Adipocyte (in vitro differentiated cells): ENCODE measurements at places on chromosomes 6 and 20.

GRCh38 chr20:6515261-6515660, 252.2 kb upstream of the BMP2 start:
- no peak for DNase-seq

- peak; percentile 37 for DNase-seq
Observed at GRCh38 chr6:109772883-109773431, 81.9 kb downstream of the FIG4 start.

DNA sequence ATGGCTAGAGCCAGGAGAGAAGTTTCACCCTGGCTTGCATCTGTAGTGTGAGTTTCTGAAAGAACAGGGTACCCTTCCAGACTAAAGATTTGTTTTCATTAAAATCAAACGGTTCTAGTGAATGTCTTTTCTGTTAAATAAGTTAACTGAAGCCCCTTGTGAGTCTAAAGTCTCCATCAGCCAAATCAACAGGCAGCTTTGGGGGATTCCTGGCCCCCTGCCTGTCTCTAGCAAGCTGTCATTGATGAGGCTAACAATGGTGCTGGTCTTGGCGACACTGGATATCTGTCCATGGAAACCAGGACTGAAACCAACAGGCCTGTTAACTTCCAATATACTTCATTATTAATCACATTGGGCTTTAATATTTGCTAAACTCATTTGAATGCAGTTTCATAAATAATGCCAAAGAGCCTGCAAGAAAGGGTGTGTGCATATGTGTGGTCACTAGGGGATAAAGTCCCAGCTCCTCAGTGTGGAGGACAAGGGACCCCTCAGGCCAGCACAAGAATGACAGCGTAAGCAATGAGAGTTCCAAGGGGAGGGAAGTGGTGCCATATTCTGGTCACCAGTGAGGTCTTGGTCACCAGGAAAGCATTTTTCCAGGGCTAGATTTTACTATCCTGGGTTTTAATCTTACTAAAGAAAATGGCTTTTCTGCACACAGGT, 9.1 kb upstream of the RNF182 start:
- DNase-seq: no peak

GRCh38 chr6:105359419-105360370, 43.2 kb downstream of the PREP start:
- DNase-seq: peak; percentile 91

- DNase-seq: peak; percentile 43
Observed at GRCh38 chr6:20400456-20401204, 1.0 kb upstream of the E2F3 start.

DNA sequence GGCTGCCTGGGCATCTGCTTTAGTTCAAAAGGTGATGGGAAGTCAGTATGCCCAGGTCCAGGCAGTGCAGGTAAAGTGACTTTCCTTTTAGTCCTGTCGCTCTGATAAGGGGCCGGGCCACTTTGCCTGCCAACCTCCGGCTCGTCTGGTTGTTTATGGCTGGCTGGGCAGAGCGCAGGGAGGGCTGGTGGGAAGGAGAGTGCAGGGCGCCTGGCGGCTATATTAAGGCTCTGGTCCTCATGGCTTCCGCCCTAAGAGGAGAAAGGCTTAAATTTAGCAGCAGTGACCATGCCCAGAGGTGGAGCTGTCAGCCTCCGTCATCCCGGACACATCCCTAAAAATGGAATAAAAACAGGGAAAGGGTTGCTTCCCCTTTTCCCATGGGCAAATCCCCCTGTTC, 14.6 kb downstream of the GATA5 start:
- no peak for DNase-seq

- no peak for DNase-seq
Observed at GRCh38 chr6:143023695-143024094, 37.0 kb upstream of the AIG1 start.

DNA sequence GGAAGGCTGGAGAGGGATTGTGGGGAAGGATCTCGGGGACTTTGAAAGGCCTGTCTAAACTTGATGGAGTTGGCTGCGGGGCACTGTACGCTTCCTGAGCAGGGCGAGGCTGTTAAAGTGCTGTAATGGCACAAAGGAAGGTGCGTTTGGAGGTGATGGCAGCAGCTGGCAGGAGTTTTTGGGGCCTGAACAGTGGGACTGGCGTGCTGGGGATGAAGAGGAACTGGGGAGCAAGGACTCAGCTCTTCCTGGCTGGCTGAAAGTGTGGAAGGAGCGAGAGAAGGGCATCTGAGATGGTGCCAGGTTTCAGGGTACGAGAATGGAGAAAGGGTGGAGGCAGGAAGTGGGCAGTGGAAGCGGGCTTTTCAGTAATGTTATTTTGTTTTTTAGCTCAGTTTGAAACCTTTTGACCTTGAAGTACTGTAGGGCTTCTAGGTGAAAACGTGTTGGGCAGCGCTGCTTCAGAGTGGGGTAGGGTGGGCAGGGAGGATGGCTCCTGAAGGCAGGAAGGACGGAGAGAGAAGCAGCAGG, 8.0 kb downstream of the TMEM181 start:
- DNase-seq: no peak

GRCh38 chr20:47676912-47677634, 108.2 kb downstream of the SULF2 start:
- DNase-seq: no peak

DNA sequence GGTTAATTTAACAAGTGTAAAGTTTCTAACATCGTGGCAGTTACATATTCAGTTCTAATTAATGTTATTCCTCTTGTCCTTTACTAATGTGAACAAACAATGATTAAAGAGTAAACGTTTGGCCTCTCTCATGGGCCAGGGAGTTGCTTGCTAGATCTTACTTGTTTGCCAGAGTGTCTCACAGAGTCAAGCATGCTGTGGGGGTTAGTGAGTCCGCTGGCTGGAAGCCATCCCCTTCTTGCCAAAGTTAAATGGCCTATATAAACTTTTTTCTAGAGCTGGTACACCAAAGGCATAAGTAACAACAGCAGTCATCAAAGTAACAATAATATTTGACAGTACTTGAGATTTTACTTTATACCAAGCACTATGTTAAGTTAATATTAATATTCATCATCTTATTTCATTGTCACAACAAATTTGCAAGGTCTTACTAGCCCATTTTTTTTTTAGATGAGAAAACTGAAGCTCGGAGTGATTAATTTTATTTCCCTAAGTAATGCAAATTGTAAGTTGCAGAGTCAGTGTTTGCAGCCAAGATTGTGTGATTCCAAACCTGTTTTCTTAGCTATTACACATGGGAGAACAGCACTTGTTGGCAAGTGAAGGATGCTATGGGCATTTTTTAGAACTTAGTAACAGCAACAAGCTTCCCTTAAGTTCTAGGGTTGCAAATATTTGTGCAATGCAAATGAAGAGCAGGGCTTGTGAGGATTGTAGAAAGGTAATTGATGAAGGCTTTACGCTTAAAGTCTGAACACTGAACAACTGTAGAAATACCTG, 224.5 kb downstream of the RFPL4B start:
- peak; percentile 55 for DNase-seq

DNA sequence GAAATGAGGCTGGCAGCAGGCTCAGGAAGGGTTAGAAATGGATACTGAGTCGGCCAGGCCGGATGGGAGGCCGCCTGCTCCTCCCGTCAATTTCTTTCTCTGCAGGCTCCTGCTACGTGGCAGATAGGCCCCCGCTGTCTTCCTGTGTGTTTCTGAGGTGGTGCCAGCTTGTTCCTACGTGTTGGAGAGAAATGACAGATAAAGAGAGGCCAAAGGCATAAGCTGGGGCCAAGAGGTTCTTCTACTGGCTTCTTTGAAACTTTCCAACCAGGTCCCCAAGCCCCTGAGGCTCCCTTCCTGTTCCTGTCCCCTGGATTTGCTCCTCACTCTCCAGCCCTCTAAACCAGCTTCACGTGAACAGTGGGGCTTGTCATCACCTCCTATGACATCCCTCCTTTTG, 76.8 kb downstream of the TCP11 start:
- DNase-seq: no peak

- no peak for DNase-seq
Observed at GRCh38 chr6:21993841-21994240, 303.0 kb downstream of the PRL start.

- no peak for DNase-seq
Observed at GRCh38 chr20:55054453-55054852, 579.1 kb downstream of the DOK5 start.

DNA sequence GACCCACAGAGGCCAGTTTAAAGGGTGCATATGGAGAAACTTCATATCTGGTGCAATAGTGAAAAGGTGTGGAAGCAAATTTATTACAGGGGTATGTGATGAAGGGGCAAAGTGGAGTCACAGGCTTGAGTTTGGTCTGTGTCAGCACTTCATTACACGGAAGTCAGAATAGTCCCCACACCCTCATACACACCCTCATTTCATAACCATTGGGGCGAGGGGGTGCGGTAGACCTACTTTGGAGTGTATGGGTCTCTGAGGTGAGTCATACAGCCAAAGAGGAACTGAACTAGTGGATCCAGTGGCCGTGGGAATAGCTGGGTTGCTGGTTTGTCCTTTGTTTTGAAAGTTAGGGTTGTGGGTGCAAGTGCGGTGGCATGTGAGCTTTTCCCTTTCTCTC, 3.3 kb downstream of the TM9SF4 start:
- no peak for DNase-seq

DNA sequence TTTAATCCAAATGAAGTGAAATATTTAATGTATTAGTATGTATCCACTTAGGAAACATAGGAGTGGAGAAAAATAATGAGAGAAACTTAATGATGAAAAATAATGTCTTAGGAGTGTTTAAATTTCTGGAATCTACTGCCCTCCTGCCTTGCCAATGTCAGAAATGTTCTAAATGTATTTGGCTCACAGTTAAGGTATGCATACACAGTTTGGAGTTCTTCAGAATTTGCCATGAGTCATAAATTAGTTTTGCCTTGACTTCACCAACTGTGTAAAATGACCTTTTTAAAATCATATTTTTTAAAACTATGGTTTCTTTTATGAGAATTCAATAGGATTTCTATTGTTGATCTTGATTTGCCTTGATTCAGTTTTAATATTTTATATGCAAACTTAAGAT, 191.7 kb upstream of the HSF2 start:
- DNase-seq: peak; percentile 78

DNA sequence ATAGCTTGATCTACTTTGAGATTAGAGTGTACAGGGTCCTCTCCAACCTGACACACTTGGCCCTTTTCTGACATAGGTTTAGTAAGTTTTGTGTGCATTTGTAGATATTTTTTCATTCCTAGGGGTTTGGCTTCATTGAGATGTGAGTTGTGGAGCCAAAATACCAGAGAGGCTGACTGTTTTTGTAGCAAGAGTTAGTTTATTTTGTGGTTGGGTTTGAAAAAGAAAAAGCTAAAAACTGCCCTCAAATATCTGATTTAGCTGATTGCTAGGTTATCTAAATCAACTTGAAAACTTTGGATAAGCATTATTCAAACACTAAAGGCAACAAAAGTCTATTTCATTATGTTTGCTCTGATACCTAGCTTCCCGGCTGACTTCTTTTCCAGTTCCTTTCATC, 164.7 kb upstream of the CENPW start:
- DNase-seq: no peak

DNA sequence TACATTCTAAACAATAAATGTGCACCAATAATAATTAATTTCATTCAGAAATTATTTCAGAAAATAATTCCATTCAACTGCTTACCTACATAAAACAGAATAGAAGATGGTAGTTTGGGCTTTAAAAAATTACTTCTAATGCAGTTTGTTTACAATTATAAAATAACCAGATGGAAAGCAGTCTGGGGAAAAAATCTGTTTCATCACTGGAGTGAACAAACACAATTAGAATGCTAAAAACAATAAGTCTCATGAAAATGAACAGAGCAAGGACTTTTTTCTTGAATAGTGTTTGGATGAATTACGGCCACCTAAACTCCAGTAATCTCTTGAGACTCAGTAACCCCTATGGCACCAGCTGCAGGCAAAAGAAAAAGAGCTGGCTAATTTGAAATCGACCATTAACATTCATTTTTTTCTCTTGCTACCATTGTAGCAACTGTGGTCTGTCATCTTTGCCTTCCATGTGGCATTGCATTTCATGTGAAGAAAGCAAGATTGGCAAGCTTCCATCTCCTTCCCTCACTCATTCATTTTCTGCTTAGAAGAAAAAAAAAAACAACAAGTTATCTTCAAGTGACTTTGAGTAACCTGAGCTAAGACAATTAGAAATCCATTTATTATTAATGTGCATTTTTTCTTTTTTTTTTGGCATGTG, 88.4 kb upstream of the CEP85L start:
- peak; percentile 18 for DNase-seq

DNA sequence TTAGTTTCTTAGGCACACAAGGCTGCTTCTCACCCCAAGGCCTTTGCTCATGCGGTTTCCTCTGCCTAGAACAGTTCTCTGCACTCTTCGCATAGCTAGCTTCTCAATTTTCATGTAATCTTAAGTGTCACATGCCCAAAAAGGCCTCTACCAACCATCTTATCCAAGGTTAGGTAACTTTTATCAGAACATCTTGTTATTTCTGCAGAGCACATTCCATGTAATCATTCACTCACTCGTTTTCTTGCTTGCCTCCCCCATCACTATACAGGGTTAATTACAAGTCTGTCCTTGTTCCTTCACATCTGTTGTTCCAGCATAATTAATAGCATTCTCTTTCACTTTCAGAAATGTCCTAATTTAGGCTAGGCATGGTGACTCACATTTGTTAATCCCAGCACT, 53.8 kb downstream of the NCOA6 start:
- DNase-seq: peak; percentile 57

DNA sequence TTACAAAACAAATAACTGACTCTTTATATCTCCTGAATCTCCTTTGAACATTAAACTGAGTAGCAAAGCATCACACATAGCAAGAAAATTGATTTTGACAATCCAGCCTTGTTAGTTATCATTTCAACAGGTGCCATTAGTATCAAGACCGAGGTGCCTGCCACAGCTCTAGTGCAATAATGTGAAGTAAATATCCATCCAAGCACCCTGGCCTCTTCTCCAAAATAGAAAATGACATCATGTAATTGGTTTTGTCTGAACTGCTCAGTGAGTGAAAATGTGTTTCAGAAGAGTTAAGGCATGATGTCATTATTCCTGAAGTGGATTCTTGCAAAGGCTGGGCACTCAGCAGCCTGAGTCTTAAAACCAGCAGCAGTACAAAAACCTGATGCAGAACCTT, 341.4 kb downstream of the PLCB1 start:
- DNase-seq: peak; percentile 21

GRCh38 chr6:147509891-147510290, 1.4 kb downstream of the SAMD5 start:
- DNase-seq: peak; percentile 42

DNA sequence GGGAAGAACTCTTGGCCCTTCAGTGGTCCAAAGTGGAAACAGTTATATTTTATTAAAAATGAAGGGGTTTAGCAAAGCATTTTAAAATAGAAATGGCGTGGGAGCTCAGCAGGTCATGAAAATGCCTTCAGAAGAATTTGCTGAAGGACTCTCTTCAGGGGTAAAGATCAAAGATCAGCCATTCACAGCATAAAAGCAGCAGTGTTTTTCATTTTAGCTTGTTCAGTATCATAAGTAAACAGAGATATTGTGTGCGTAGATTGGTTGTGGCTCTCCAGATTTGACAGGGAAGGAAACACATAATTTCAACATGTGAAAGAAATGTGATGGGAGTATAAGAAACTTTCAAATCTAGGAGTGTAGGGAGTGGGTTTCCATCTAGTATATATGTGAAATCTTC, 519.2 kb upstream of the MAP3K7 start:
- no peak for DNase-seq
